ENCODE measurements at places on chromosomes 3 and 15. TPM values are rescaled to one million over a fixed set of nuclear protein-coding genes. Genes with fewer than 3 reads are reported as not detected.

ITPKA gene
- total RNA-seq: 14.2 TPM

ALDH1A2 gene
- total RNA-seq: 0.46 TPM

EFCAB12 gene
- 0.06 TPM for total RNA-seq

DNA sequence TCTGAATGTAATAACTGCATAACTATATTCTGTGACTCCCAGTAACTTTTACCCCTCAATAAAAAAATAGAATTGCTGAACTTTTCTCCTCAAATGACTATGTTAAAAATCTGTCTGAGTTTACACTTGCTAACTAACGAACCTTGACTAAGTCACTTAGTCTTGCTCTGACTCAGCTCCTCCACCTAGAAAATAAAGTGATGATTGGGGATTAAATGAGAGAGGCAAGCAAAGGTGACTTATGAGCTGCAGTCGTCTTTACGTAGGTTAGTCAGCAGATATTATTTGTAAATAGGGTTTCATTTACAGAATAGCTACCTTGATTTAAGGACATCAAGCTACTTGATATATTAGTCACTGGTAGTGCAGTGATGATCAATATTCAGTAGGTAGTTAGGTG lies 476.9 kb downstream of the MECOM start:
- DNase-seq: no peak

DNA sequence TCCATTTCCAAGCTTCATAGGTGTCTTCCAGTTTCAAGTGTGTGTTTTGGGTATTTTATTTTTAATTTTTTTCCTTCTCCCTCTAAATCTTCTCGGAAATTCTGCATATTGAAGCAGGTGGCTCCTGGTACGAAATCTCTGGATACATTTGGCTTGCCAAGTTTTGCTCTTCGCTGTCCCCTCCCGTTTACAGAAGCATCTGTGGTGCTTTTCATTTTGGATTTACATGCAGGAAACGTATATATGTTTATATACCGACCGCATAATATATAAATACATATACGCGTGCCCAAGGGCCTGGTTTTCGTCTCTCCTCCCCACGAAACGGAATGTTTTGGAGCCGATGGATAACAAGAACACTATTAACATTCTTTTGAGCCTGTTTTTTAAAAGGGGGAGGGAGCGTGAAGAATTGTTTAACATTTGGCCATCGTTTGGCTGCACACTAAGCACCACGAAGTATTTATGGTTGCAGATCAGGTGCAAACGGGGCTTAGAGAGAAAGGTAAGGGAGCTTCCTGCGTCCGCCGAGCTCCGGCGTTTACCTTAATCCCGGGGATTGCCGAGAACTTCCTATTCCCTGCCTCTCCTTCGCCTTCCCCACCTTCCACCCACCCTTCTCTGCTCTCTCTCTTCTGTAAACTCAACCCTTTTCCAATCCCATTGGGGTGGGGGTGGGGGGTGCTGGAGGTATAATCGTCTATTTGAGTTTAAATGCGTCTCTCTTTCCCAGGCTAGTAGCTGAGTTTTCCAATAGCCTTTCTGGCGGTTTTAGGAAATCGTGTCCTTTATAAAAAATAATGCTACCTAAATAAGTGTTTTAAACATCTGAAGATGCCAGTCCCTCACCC lies 1.1 kb upstream of the NLGN1 start:
- DNase-seq: no peak

GRCh38 chr3:107268469-107268868 lies 108.8 kb upstream of the CCDC54 start:
- no peak for DNase-seq

DNA sequence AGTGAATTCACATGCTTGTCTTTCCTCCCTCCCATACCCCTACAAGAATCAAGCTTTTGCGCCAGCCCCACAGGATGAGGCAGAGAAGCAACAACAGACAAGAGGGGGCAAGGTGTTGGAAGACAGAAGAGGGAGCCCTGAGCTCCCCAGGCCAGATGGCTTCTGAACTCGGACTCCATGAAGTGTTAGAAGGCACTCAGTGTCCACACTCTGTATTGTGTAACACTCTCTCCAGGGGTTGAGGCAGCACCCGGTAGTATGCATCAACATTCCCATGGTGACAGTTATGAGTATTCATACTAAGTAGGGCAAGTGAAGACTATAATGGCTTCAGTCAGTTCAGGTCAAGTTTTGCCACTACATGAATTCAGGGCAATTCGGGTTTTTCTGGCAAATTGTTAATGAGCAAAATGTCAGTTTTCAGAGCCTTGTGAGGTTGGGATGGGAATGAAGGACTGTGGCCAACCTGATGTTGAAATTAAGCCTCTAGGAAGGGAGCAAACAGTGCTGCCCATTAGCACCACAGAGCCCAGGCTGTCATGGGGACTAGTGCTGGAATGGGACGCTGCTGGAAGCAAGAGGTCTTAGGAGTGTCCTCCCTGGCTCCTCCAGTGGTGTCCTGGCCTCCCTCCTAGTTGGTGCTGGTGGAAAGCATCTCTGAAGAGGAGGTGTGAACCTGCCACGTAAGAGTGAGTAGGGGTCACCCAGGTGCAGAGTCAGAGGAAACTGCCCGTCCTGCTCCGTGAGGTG lies 79.4 kb downstream of the KLF15 start:
- no peak for DNase-seq

GRCh38 chr15:84914909-84915605 lies 30.6 kb downstream of the SLC28A1 start:
- peak; percentile 69 for DNase-seq

GRCh38 chr15:45129651-45130129 lies at the start of the genes DUOX1 and DUOXA1:
DUOX1 (plus strand) TSS chr15:45129994; CDS start chr15:45131967, 1,973 bp downstream.
DUOXA1 (minus strand) TSS chr15:45129879; CDS start chr15:45123014, 6,865 bp downstream.
- DNase-seq: no peak

DNA sequence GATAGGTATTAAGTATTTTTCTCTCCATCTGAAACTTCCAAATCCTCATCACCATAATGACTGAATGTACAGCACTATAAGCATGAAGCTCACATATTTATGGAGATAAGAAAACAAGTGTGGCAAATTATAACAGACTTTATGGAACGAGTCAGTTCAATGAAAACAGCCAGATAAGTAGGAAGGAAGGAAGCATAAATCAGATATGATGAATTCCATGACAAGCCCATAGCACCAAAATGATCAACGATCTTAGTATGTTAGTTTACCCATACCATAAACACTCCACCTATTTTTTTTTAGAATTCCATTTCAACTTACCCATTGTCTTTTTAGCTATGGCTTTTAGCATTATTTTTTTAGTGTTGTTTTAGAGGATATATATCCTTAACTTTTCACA lies 169.5 kb downstream of the TNIK start:
- no peak for DNase-seq

DNA sequence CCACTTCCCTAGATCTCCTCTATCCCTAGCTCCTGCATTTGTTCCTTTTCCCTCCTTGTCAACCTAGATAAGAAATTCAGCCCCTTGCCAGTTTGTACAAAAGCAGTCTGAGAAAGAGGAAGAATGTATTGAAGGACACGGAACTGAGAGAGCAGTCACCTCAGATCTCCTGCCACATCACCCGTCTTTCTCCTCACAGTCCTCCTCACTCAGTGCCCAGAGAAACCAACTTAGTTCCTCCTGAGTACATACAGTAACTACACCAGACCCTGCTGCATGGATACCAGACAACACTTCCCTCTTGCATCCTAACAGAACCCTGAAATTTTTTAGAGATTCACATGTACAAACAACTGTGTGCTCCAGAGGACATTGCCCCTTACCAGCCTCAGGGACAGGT lies 563.6 kb upstream of the ADAMTS9 start:
- no peak for DNase-seq

DNA sequence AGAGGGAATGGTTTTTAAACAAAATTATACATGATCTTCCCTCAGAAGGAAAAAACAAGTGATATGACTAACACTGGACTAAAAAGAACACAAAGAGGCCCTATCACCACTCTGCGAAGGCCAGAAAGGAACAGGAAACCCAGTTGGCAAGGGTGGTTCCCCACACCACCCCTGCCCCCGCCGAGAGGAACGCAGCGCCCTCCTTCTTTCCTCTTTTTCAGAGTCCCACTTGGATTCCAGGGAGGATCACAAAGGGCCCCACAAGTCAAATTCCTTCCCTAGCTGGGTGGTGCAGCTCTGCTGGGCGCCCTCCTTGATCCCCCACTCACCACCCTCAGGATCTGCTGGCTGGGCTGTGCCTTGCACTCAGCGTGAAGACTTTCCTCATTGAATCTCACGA lies 29.8 kb downstream of the PLA1A start:
- DNase-seq: no peak

DNA sequence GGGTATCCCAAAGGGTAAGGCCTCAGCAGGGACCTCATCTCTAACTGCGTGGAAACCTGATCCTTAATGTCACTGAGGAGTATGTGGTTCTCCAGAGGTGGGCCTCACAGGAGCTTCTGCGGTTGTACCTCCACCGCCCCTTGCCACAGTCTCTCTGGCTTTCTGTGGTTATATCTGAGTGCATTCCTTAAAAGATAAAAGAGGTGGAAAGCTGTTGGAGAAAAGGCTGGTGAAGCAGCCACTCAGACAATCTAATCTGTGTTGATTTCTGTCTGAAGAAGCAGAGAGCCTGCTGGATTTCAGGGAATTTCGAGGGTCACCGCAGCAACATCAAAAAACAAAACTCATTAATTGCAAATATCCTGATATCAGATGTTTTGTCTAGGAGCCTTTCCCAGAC lies 51.4 kb downstream of the SEMA6D start:
- no peak for DNase-seq

- DNase-seq: peak; percentile 17
These were observed at the start of gene ROBO1 for GRCh38 chr3:79767905-79768267. ROBO1 (minus strand) TSS chr3:79767998.

GRCh38 chr3:32449691-32450090 lies 53.0 kb downstream of the CMTM6 start:
- no peak for DNase-seq

- DNase-seq: no peak
These were observed 488.9 kb downstream of the GABRG3 start for GRCh38 chr15:27459836-27460235.

DNA sequence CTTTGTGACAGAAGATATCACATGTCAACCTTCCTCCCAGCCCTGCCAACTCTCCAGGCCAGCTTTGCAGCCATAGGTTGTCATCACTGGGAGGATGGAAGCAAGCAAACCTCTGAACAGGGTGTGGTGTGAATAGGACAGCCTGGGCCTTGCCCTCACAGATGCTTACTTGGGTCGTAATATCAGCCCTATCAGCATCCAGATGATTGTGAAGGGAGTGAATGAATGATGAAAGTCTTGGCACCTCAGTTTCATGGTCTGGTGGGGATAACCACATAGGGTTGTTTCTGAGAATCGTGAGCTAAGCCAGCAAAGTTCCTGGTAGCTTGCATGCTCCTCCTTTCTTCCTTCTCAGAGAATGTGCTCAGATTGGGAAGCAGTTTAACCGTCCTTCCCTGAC lies 55.1 kb upstream of the POLR2M start:
- no peak for DNase-seq

DNA sequence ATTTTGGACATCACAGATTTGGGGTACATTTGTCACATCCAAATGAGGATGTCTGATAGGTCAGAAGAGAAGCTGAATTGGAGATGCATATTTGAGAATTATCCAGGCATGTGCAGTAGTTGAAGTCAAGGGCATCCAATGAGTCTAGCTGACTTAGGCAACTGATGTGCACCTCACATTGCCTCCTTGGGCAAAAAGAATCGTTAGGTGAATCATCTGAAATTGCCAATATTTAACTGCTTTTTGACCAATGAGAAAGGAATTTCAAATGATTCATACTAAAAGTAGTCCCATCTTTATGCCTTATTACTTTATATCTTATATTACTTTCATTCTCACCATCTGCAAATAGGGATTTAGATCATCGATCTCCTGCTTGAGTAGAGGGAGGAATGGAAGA lies 117.7 kb downstream of the CD47 start:
- DNase-seq: no peak

DNA sequence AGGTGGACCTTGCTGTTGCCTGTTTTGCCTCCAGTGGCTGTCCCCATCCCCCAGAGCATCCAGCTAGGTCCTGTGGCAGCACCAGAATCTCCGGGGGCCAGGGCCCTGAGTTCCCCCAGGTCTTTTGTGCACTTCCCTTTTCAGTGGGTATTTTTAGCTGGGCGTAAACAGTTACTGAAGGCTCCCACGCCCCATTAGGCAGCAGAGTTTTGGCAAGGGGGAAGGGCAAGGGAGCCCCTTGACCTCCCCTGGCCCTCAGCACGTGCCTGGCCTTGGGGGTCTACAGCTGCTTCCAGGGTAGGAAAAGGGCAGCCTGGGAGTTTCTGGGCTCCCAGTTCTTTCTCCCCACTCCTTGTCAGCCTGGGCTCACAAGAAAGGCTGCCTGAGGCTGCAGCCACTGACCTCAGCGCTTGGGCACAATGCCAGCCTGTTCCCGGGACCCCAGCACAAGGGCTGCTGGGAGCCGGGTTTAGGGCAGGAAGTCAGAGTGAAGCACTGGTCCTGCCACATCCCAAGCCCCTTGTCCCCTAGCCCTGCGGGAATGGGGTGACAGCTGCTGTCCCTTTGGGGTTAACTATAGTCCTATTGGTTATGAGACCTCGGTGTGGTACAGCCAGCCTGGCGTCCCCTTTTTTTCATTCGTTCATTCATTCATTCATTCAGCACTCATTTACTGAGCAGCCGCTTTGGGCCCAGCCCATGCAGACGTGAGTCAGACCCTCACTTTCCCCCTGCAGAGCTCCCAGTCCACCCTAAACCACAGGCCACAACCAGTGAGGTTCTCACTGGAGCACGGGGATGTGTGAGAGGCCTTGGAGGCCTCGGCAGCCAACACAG lies 8.4 kb downstream of the CSK start:
- DNase-seq: peak; percentile 93
